Ascending aorta (tissue), 2 donors: ENCODE measurements at places on chromosomes 1 and 21. TPM values are rescaled to one million over a fixed set of nuclear protein-coding genes. Genes with fewer than 3 reads are reported as not detected.

- no peak for DNase-seq
These were observed 690 bp downstream of the B3GALNT2 start for GRCh38 chr1:235503403-235504121.

- peak; percentile 72 for DNase-seq
These were observed at the start of gene UAP1 for GRCh38 chr1:162561616-162562469. Gene UAP1 (plus strand): TSS chr1:162561722. CDS start chr1:162566069, 4,347 bp downstream.

- DNase-seq = no peak
These were observed 52.3 kb downstream of the ADAMTS5 start for GRCh38 chr21:26914557-26914956.

- no peak for DNase-seq
These were observed 25.0 kb downstream of the SLAMF1 start for GRCh38 chr1:160621633-160622413.

C8B gene
- 347 TPM for total RNA-seq

- no peak for DNase-seq
These were observed 34.9 kb downstream of the PRKCZ start for GRCh38 chr1:2085080-2085479.

- DNase-seq = no peak
These were observed 101.0 kb downstream of the SIM2 start for GRCh38 chr21:36799869-36800268.

GRCh38 chr1:94416901-94417727 lies 1.1 kb upstream of the ABCD3 start:
- DNase-seq = no peak

TFF2 gene
- not detected for total RNA-seq

GRCh38 chr1:183135336-183135735 lies 50.7 kb upstream of the LAMC2 start:
- no peak for DNase-seq

- no peak for DNase-seq
These were observed 77.5 kb downstream of the PLPP3 start for GRCh38 chr1:56501888-56502287.

GRCh38 chr21:17334484-17334883 lies 178.4 kb upstream of the CXADR start:
- no peak for DNase-seq

DNA sequence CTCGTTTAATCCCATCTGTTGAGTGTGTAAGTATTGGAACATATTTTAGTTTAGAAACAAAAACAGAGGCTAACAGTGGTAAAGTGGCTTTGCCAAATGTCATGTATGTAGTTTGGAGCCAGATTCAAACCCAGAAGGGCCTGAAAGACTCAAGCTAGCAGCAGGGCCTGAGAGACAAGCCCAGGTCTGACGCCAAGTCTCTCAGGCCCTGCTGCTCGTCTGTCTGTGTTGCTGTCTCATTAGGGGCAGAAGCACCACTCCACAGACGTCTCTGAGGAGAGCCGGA lies 8.3 kb downstream of the CITED4 start:
- DNase-seq = no peak

- DNase-seq = no peak
These were observed 4.2 kb downstream of the STXBP3 start for GRCh38 chr1:108750476-108751181.

PAQR6 gene
- total RNA-seq = not detected

DNA sequence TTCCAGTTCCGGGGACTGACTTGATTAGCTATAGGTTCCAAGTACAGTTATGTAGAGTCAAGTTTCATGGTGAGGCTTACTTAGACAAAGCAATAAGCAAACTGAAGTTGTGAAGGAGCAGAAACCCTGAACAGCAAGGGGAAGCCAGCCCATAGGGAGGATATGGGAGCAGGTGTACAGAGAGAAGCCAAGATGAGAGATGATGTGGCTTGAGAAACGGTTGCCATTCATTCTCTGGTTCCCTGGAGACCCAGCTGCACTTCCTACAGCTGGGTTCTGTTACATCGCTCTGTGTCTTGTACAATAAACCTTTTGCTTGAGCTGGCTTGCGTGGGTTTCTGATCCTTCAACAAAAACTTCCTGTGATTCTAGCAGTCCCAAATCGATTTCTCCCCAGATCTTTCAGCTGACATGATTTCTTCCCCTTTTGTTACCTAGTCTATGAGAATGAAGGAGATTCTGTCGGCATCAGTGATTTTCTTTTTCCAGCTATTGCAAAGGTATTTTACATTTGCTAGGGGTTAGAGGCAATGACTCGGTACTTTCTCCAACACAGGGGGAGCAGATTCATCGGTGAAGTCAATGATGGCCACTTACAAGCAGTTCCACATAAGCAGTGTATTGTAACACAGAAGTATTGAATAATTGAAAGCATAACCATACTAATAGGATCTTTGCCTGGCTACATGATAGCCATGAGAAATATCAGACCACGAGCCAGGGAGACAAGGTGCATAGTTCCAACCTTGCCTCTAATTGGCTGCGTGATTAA lies 67.3 kb downstream of the URB2 start:
- no peak for DNase-seq

- DNase-seq = no peak
These were observed 724.5 kb downstream of the NCAM2 start for GRCh38 chr21:21722731-21723130.

DNA sequence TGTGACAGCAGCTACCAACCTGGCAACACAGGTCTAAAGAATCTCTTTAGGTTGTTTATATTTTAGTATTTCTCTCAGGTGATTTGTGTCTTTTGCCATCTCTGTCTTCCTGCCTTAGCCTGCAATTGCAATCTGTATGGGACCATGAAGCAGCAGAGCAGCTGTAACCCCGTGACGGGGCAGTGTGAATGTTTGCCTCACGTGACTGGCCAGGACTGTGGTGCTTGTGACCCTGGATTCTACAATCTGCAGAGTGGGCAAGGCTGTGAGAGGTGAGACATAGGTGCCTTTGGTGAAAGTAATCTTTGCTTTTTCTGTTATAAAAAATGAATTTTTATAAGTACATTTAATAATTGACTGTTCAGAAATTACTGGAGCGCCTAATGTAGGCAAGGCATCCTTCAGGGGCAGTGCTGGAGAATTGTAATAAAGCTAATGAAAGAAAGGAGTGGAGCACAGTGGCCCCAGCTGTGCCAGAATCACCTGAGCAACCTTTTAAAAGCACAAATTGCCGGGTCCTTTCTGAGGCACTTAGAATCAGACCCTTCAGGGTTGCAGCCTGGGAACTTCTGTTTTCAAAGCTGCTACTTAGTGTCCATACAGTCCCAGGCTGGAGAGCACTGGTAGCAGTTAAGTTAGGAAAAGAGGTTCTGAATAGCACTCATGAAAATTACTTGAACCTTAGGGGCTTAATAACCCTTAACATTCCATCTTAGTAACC lies 60.6 kb upstream of the LAMC2 start:
- no peak for DNase-seq

GRCh38 chr1:114189398-114189797 lies 35.7 kb upstream of the SYT6 start:
- no peak for DNase-seq

FGR gene
- 10.4 TPM for total RNA-seq

DNA sequence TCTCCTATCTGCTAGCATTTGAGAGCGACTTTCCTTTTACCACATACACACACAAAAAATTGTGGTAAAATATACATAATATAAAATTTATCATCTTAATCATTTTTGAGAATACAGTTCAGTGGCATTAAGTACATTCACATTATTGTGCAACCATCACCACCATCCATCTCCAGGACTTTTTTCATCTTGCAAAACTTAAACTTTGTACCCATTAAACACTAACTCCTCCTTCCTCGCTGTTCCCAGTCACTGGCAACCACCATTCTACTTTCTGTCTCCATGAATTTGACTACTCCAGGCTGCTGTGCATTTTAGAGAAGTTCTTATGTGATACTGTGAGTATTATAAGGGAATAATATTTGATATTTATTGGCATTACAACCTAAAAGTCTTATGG lies 181.3 kb downstream of the C1orf21 start:
- no peak for DNase-seq

DNA sequence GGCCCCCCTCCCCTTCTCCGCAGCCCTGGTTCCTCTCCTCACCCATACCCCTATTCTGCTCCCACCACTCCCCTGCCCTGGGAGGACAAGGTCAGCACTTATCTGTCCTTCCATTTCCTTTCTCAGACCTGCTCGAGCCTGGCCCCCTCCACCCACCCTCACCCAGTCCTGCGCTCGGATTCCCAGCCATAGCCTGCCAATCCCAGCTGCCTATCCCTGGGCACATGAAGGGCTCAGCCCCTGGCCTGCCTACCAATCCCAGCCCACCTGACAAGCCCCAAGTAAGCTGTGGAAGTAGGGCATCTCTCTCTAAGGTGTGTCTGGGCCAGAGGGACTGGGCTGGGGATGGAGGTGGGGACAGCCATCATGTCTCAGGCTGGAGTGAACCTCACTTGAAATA lies 5.4 kb downstream of the BLACAT1 start:
- no peak for DNase-seq

- DNase-seq = no peak
These were observed 37.8 kb upstream of the NEK2 start for GRCh38 chr1:211713231-211713630.

- no peak for DNase-seq
These were observed 48.6 kb upstream of the RGL1 start for GRCh38 chr1:183756326-183756725.

DNA sequence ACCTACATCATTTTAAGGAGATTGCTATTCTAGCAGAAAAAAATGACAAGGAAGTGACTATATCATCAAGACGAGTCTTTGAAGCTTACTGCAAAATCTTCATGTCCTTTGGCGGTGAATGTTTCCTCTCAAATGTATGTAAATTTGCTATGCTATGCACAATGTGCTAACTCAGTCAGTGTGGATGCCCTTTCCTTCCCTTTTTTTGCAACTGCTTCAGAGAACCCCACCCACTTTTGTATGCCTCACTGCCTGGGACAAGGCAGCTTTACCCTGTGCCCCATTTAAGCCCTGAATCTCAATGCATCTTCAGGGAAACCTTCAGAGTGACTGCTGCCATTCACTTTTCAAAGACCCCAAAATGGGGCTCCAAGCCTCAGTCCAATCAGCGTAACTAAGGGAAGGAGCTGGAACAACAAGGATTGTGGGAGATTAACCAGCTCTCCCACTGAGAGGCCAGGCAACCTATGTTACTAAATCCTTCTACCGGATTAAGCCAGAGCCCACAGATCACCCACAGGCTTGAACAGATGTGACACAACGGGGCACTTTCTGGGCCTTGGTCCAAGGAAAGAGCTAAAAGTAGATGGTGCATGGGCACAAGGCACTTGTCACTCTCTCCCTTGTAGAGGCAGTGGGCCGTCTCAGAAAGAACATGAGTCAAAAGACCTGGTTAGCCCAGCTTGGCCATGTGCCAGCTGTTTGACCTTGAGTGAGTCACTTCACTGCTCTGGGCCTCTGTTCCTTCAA lies 154.4 kb downstream of the PLPP3 start:
- peak; percentile 77 for DNase-seq

- no peak for DNase-seq
These were observed 20.4 kb downstream of the AIM2 start for GRCh38 chr1:159056069-159056698.

ANKRD65 gene
- total RNA-seq = 12.5 TPM

DNA sequence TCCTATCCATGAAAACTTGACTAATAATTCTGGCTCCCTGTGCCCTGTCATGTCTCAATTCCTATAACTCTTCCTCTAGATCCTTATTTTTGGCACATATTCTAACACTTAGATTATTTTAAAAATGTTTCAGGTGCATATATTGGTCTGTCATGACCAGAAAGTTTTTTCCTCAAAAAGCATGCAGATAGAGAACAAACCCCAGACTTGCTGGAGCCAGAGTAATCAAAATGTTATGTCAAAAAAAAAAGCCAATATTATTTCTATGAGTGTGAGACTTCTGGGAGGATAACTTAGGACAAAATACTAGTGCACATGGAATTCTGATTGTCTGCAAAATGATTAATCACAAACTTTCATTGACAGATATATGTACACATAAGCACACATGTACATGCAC lies 135.1 kb upstream of the MROH9 start:
- no peak for DNase-seq

- no peak for DNase-seq
These were observed 1.6 kb downstream of the CCDC163 start for GRCh38 chr1:45498279-45498678.

DNA sequence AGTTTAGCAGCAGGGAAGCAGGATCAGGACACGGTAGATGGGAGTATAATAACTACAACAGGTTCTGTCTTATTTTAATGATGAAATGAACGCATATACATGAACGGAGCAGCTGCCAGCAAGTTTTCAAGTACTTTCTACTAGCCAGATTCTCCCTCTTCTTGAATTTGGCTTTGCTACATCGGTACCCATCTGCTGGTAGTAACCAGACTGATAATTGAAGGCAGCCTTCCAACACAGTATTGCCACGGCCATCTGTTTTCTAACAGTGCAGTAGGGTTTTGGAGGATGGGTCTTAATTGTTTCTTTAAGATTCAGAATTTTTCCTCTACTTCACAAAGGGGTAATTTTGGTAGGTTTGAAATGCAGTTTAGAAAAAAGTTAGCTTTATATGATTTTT lies 33.4 kb downstream of the CENPF start:
- no peak for DNase-seq

DNA sequence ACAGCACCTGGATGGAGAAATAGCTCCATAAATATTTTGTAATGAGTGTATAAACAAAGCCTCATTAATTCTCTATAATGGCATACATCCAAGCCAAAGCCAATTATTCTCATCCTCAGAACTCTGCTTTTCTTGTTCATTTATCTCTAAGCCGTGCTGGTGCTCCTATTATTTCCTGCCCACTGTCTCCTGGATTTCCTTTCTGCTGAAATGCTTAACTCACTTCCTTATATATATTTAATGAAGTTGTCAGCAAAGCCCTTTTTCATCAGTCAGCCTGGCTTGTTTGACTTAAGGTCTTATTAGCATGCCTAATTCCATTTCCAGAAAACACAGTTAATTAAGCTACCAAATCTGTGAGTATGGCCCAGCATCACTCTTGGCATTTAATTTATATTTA lies 93.4 kb downstream of the SLC25A24 start:
- no peak for DNase-seq

GBP7 gene
- total RNA-seq = not detected

DNA sequence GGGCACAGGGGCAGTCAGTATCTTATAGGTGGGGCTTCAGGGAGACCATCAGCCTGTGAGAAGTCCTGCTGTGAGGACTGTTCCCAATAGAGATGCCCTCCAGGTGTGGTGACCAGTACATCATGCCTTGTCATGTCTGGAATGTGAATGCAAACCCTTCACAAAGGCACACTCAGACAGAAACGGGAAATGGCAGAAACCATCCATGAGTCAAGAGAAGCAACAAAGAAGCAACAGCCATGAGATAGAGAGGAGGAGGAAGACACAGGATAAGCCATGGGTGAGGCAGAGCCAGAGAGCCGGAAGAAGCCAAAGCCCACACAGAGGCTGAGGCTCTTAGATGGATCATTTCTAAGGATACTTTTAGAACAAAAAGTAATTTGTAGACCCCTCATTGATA lies 20.1 kb upstream of the ZP4 start:
- no peak for DNase-seq

SPRR2E gene
- total RNA-seq = not detected

GRCh38 chr1:243260221-243260880 lies 4.5 kb downstream of the SDCCAG8 start:
- DNase-seq = no peak

SLC6A9 gene
- total RNA-seq = 4.7 TPM

S100A7A gene
- total RNA-seq = not detected
